Eye (tissue), 1 donor: ENCODE measurements at places on chromosomes 4 and X.

DNA sequence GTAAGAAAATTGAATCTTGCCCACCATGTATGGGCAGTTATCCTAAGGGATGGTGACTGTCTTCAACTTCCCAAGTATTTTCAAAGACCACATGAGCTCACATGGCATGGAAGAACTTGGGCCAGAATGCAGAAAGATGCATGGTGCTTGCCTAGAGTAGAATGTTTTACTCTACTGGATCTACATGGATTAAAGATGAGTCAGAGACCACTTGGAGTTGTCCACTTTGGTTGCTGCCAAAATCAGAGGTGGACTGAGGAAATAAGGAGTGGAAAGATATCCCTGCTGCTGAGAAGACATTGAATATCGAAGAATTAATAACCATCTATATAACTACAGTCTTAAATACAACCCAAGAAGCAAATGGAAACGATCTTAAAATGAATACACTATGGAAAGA lies 498.1 kb downstream of the NLGN4X start:
- no peak for DNase-seq

DNA sequence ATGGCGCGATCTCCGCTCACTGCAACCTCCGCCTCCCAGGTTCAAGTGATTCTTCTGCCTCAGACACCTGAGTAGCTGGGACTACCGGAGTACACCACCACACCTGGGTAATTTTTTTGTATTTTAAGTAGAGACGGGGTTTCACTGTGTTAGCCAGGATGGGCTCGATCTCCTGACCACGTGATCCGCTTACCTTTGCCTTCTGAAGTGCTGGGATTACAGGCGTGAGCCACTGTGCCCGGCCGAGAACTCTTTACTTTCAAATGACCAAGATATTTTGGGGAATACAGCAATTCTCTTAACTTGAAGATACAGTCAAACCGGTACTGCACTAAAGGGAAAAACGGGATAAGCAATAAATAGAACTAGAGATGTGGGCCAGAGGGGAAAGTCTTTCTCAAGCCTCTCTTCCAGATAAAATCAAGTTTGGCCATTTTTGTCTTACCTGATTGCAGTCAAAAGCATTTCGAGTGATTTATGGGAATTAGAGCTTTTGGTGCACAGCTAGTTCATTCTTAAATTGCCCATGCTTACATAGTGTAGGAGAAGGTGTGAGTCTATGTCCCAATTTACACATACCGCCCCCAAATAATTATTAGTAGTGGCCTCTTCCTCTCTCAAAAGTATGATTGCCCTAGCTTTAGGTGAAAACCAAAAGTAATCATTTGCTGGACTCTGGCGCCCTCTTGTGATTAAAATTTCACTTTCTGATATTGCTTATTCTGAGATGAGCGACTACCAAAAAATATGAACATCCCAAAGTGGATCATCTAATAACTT lies 53.2 kb upstream of the ABCG2 start:
- peak; percentile 91 for DNase-seq

- DNase-seq = no peak
These were observed 2.7 kb downstream of the CT55 start for GRCh38 chrX:135168486-135168885.

DNA sequence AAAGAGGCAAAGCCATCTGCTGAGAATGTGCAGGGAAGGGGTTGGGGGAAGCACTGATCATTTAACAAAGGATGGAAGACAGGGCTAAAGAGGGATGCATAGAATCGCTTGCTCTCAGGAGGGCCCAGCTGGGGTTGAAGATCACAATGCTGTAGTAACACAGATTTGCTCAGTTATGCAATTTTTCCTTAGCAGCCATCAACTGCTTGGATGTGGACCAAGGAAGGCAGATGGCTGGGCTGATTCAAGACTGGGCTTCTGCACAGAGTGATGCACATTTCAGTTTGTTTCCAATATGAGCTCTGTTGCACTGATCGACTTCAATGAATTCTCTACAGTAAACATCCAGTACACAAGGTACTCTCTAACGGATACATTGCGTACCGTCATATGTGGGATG lies 127.8 kb upstream of the TBL1X start:
- DNase-seq = no peak

DNA sequence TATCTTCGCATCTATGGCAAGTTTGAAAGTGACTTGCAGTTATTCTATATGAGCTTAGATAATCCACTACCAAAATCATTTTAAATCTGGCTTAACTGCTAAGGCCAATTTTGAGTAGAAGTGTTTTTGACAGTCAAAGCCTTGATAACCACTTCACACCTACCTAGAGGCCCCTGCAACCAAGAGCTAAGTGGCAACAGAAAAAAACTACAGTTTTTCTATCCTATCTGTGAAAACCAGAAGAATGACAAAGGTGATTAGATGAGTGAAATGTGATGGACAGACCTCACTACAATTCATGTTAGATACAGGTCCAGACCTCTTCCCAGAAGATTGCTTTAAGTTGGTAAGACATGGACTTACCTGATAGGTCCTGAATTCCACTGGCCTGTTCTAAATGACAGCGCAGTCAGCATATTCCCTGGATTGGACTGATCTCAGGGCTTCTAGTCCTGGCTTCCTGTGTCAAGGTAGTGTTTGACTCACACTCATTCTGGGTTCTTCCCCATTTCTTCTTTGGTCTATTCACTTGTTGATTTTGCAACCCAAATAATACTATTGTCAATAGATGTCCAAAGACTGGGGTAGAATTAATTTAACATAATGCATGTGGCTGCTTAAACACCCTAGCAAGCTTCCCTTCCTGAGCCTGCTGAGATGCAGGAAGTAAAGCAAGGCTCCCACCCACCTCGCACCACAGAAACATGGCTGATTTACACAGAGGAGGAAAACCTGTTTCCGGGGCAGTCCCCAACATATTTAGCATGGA lies 65.1 kb downstream of the PPP3CA start:
- DNase-seq = no peak

- no peak for DNase-seq
These were observed 224.5 kb downstream of the TEX13C start for GRCh38 chrX:125544031-125544660.

- no peak for DNase-seq
These were observed 190.6 kb downstream of the PPP3CA start for GRCh38 chr4:101156619-101157310.

DNA sequence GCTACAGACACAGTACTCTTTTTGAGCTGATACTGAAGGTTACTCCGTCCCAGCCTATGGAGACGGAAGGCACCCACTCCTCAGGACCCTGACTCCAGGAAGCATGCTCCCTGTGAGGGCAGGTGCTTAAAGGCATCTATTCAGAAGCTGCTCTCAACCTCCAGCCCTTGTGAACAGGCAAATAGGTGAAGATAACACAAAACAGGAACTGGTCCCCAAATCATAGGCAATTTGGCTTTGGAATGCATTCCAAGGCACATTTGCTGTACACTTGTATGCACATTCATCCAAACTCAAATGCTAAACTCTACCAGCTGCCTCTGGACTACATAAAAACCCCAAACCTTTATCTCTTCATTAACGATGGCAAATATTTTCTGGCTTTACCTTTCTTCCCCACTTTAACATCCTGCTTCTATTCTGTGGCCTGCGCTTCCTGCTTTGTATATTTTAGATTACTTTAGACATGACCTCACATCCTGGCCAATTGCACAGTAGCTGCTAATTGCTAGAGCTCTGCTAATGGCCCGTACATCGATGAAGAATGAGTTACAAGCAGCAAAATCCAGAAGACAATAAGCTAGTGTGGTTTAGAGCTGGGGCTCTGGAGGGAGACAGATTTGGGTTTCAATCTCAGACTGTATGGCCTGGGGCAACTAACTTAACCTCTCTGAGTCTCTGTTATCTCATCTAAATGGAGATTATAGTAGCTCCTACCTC lies 3.2 kb downstream of the SEL1L3 start:
- DNase-seq = peak; percentile 57
